Fibroblast of skin of left quadriceps (primary cell): ENCODE measurements at places on chromosomes 2 and 18.

- no peak for DNase-seq
Observed at GRCh38 chr2:102018823-102019445, 27.2 kb downstream of the IL1R2 start.

DNA sequence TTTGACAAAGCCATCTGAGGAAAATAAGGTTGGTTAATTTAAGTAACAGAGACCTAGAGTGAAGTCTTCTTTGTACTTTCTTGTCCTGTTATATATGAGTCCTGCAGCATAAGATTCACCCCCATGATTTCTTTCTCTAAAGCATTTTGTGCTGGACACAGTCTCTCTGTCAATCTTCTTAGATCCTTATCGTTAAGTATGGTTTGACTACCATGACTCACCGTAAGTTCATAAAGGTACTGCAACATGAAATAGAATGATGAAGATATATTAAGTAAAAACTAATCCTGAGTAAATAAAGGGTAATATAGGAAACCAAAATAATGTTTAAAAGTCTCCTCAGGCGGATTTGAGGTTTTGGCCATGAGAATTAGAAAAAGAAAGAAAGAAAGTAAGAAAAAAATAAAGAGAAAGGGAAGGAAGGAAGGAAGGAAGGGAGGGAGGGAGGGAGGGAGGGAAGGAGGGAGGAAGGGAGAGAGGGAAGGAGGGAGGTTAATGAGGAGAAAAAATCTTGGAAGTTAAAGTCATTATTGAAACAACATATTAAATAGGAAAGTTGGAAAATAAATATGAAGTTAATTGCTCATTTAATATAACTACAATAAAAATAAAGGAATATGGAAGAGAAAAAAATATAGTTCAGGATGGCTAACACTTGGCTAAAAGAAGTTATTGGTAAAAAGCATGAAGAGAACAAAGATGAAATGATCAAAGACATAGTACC lies 980.3 kb upstream of the CDH2 start:
- DNase-seq, result no peak

DNA sequence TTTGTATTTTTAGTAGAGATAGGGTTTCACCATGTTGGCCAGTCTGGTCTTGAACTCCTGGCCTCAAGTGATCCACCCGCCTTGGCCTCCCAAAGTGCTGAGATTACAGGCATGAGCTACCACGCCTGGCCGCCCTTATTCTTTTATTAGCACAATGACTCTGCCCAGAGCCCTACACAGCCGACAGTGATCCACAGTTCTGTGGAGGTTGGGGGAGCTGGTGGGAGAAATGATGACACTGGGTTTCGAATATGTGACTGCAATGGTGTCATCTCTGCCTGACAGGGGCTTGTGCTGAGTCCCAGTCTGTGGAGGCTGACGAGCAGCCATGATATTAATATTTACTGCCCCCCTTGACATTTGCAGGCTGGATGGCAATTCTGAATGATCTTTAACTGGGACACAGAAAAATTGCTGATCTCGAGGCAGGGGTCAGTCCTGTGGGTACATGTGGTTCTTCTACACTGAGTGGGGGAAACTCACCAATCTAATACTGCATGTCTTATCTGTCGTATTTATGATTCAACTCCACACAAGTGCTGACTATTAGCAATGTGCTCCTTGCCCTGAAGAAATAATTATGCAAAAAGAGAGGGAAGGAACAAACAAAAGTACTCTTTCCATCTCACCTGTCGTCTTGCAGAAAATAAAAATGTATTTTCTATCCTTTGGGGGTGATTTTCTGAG lies 6.3 kb upstream of the CTAGE1 start:
- DNase-seq, result no peak

GRCh38 chr18:37304012-37304680 lies 261.5 kb downstream of the CELF4 start:
- DNase-seq, result no peak

GRCh38 chr18:59124370-59124704 lies 15.3 kb upstream of the SEC11C start:
- DNase-seq, result no peak

DNA sequence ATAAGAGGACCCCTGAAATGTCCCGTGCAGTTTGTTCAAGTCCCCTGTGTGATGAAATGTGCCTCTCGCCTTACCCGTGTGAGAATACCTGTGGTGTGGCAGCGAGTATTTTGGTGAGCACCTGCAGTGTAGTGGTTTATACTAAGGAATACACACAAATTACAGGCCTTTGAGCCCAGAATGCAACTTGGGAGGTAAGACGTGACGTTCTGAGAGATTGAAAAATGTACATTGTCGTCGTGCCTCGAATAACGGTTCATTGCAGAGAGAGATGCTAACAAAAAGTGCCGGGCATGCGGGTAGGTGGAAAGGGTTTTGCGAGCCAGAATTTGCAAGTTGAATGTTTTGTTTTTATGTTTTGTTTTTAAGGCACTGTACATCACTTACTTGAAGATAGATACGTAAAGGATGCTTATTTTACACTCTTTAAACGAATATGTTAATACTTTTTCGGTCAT lies 867 bp downstream of the RBBP8 start:
- no peak for DNase-seq

DNA sequence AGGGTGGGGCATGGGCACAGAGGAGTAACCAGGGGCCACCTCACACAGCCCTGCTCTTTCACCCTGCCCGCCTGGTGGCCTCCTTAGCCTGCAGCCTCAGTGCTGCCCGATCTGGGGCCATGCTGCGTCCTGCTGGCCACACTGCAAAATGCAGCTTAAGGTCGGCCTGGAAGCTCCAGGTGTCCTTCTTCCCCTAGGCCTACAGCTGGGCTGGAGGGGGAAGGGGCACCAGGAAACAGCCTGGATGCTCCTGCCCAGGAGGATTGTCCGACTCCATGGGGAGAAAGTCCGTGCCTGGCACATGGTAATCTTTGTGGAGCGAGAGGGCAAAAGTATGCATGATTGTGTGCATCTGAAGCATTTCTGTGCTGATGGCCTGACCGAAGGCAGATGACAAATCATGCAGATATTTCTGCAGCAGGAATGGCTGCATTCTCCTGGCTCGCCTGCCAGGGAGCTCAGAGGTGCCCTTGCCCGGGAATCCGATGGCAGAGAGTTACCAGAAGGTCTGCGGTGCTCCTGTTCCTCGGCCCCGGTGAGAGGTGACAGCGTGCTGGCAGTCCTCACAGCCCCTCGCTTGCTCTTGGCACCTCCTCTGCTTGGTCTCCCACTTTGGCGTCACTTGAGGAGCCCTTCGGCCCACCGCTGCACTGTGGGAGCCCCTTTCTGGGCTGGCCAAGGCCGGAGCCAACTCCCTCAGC lies 12.8 kb upstream of the ALPP start:
- no peak for DNase-seq

DNA sequence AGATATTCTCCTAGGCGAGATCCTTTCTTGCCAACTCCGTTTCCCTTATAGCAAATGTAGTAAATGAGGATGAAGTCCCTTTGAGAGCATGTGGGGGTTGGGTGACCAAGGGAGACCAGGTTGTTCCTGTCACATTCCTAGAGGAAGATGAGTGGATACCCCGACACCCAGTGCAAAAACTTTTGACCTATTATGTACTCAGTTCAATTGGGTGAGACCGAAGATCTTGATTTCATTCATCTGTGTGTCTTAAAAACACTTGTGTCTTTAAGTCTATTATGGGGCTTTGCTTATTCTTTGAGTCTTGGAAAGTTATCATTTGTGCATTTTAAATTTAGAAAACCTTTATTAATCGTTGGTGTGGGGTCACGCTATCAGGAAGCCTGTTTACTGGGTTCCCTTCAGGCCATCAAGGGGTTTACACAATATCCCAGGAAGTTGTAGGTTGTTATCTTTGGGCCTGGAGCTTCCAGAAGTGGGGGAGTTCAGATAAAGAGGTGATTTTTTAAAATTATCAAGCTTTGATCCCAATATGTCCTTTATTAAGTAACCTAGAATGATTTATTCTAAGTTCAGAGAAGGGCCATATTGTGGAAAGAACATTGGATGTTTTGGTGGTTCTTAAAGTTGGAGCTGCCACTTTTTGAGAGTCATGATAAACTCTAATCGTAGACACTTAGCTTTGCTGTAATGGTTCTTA lies 2.8 kb downstream of the RHOB start:
- DNase-seq, result no peak

- DNase-seq, result no peak
Observed at GRCh38 chr18:13381944-13382365, 163.4 kb downstream of the LDLRAD4 start.

- DNase-seq, result no peak
Observed at GRCh38 chr18:41043876-41044275, 911.2 kb upstream of the PIK3C3 start.

DNA sequence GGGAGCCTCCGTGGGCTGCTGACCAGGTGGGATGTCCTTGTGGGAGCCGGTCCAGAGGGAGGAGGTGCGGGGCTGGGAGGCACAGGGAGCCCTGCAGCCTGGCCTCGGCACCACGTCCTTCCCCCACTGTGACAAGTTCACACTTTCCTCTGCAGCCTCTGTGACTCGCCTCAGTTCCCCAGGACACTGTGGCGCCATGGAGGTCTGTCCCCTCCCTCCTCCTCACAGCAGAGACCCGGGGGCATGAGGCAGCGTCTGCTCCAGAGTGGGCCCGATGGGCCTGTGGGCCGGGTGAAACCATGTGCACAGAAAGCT lies 27.3 kb upstream of the KCNG2 start:
- no peak for DNase-seq
